ENCODE measurements at places on chromosomes 3 and 15.

DNA sequence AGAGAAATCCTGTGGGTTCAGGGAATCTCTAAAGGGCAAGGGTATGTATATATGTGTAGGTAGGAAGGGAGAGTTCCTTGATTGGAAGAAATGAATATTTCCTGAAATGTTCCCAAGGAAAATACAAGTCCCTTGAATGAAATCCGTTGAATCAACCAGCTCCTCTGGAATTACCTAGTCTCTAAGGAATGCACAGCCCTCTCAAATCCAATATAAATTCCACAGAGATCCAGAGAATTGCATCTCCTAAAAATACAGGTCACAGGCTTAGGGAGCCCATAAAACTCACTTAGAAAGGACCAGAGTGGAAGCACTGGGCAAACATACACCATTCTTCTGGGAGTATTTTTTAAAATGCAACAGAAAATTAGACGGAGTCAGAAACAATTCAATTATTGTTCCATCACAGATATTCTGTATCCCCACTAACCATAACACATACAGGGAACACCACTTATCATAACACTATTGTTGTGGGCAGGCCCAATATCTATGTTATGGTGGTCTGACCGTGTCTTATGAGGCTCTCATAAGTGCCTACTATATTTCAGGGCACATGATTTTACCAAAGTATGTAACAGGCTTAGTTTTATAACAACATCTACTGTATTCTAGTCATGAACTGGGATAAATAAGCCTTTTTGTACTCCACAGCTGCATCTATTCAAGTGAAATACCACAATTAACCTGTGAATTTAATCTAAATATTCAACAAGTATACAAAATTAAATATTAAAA, 43.7 kb downstream of the IGSF11 start:
- DNase-seq = no peak

- peak; percentile 83 for DNase-seq
Observed at GRCh38 chr3:133384331-133385027, 15.4 kb upstream of the BFSP2 start.

- peak; percentile 78 for DNase-seq
Observed at GRCh38 chr3:173553635-173554280, 156.2 kb downstream of the NLGN1 start.

DNA sequence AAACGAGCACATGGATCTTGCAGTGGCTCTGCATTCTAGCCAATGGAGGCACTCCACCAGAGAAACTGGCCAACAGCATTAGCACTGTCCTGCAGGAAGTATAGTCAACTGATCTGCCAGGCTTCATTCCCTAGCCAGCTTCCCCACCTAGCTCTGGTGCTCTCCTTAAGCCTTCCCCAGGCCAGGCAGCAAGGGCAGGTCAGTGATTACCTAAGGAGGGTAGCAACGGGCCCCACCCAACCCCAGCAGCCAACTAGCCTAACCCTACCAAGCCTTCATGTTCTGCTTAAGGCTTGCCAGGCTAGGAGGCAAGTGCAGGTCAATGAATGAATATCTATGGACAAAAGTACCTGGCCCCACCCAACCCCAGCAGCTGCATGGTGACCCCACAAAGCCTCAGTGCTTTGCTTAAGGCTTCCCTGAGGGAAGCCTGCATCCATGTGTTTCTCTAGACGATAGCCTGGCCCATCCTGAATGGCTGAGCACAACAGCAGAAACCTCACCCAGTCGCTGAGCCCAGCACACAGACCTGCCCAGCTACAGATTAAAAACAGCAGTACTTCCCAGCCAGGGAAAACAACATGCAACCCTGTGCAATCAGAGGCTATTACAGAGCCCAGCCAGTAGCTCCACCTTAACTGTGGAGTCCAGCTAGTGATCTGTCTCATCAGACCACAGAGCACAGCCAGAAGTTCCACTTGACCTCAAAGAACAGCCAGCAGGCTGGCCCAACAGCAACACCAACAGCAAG, 28.5 kb downstream of the THBS1 start:
- DNase-seq = no peak

Data from NCI-H524 (cell line).